Effector memory CD4-positive, alpha-beta T cell (primary cell): ENCODE measurements at places on chromosomes 1 and 21.

DNA sequence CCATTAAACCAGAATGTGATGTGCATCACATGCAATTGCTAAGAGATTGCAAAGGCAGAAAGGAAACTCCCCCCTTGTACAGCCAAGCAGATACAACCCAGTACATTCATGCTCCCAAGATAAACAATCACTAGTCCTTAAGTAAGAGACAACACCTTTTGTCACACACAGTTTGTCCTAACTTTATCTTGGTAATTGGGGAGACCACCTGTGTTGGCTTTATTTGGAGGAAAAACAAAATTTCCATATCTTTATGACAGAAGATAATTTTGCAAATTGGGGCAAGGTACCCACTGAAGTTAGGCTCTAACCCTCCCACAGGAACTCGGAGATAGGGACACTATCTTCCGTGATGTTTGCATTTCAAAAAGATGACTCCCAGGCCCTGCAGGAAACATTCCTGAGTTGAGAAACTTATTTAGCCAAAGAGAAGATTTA is 175.0 kb upstream of the TNR start:
- no peak for DNase-seq

GRCh38 chr1:20511518-20512428 is 3.8 kb upstream of the MUL1 start:
- DNase-seq: no peak

DNA sequence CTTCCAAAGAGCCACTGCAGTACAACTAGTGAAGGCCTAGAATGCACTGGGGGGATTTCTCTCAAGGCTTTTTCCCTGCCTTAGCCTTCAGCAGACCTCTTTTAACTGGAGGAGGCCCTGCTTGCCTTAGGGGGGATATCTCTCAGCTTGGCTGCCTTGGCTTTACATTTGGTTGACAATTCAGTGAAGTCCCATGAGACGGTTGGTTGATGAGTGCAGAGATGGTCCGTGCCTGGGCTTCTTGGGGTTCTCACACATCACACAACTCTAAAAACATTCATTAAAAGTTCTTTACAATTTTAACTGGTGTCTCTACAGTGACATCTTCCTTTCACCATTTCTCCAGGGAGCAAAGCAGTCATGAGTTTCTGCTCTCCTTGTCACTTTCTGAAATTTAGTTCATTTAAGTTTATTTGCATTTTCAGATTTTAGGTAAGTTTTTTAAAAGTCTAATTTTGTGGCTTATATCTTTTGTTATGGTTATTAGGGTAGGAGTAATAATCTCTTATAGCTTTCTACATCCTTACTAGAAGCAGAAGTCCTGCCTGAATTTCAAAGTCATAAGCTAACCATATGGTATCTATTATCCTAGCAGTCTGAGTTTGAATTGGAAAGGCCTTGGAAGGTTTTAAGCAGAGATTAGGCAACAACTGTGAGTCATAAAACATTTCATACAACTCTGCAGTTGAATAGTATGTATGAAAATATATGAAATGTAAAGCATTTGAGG is 487.6 kb downstream of the DPYD start:
- DNase-seq: no peak

- no peak for DNase-seq
Measured at GRCh38 chr1:243264717-243265116, 8.9 kb downstream of the SDCCAG8 start.

- DNase-seq: no peak
Measured at GRCh38 chr1:197541411-197541810, 233.9 kb downstream of the DENND1B start.

DNA sequence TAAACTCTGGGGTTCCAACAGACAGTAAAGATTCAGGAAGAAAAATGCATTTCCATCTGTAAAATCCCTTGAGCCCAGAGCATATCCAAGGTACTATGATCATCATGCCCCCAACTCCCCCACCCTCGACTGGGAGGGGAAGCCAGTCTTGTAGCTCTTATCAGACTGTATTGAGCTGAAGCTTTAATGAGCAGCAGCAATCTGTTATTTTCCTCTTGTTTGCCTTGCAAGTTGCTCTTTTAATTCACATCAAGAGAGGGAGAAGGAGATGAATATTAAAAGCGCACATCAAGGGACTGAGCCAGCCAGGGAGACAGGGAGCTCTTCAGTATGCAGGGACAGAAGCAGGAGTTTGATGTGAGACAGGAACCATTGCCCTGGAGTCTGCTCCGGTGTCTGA is 52.5 kb upstream of the KCNA3 start:
- no peak for DNase-seq

DNA sequence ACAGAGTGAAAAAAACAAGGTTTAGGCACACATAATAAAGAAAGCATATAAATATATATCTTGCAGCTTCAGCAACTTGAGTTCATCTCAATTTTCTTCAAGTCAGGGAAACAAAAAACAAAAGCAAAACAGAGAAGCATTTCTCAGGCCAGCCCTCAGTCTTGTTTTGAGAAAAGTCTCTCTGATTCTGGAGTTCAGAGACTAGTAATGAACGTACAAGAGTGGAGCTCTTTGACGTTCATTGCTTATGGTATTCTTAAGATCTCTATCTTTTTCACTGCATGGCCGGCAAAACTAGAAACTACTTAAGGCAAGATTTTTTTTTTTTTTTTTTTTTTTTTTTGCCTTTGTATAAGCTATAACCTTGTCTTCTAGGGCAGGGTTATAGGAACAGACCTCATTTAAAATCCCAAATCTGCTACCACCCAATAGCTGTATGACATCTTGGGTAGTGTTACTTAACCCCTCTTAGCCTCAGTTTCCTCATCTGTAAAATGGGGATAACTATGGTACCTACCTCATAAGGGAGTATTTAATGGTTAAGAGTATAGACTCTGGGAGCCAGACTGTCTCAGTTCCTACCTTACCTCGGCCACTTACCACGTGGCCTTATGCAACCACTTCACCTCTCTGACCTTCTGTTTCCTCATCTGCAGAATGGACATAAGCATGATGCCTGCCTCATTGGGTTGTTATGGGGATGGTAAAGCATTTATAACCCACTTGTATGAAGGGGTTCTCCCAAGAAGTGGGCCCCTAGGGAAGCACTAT is 33.6 kb downstream of the LMO4 start:
- no peak for DNase-seq

- no peak for DNase-seq
Measured at GRCh38 chr1:164619006-164619784, 60.2 kb downstream of the PBX1 start.

- DNase-seq: no peak
Measured at GRCh38 chr1:208149776-208150514, 94.2 kb downstream of the PLXNA2 start.

DNA sequence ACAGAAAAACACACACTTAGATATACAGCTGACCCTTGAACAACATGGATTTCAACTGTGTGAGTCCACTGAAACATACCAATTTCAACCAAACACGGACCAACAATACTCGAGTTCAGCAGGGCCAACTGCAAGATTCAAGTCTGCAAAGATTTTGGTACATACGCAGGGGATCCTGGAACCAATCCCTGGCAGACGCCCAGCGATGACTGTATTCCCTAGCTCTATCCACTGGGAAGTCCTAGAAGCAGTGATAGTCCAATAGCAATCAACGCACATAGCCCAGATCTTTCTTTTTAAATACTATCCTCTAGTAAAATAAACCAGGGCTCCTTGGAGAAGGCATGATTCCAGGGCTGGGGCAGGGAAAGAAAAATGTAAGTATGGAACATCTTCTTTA is 9.0 kb downstream of the DDX59 start:
- no peak for DNase-seq

GRCh38 chr1:164767752-164768402 is 208.9 kb downstream of the PBX1 start:
- DNase-seq: no peak

- DNase-seq: no peak
Measured at GRCh38 chr1:167650269-167651160, 20.5 kb downstream of the RCSD1 start.

- no peak for DNase-seq
Measured at GRCh38 chr1:241857131-241857530, 9.1 kb downstream of the EXO1 start.

- DNase-seq: no peak
Measured at GRCh38 chr1:208235356-208235981, 8.7 kb downstream of the PLXNA2 start.

GRCh38 chr1:226104671-226105121 is 42.2 kb downstream of the H3-3A start:
- no peak for DNase-seq

- DNase-seq: peak; percentile 26
Measured at GRCh38 chr1:160206036-160206389, 829 bp downstream of the PEA15 start.

GRCh38 chr1:111476761-111477309 is 3.1 kb downstream of the C1orf162 start:
- DNase-seq: peak; percentile 27

- no peak for DNase-seq
Measured at GRCh38 chr1:22289307-22289995, 146.6 kb upstream of the WNT4 start.

GRCh38 chr1:58649555-58649954 is 50.3 kb downstream of the MYSM1 start:
- DNase-seq: no peak

DNA sequence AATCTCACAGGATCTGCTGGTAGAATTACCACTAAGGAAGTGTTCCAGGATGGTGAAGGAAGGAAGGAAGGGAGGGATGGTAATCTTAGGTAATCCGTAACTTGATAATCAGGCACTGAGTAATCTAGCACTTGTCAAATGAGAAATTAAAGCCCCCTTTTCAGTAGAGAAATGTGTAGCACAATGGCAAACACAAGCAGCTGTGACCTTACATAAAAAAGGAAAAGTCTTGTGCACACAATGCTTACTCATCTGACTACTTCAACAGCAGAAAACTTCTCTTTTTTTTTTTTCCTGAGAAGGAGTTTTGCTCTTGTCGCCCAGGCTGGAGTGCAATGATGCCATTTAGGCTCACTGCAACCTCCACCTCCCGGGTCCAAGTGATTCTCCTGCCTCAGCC is 6.1 kb downstream of the NUP210L start:
- DNase-seq: no peak

DNA sequence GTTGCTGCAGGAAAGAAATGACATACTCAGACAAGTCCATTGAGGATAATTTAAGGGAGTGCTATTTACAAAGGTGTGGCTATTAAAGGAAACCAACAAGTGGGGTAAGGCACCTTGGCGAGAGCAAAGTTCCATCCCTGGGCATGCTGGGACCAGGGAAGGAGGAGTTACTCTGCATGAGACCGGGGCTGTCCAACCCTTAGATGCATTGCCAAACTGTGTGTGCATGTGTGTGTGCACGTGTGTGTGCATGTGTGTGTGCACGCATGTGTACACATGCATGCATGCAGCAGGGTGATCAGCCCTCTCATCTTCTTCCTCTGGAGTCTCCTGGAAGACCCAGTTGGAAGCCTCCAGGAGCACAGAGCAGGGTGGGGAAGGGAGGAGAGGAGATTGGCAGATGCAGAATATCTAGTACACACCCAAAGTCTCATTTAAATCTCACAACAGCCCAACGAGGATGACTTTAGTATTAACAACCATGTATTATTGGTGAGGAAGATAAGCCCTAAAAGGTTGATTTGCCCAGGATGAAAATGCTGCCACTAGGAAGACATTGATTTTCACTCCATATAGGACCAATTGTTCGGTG is 72.2 kb upstream of the CD34 start:
- no peak for DNase-seq

- DNase-seq: no peak
Measured at GRCh38 chr21:31087639-31088473, 49.6 kb upstream of the KRTAP19-8 start.

DNA sequence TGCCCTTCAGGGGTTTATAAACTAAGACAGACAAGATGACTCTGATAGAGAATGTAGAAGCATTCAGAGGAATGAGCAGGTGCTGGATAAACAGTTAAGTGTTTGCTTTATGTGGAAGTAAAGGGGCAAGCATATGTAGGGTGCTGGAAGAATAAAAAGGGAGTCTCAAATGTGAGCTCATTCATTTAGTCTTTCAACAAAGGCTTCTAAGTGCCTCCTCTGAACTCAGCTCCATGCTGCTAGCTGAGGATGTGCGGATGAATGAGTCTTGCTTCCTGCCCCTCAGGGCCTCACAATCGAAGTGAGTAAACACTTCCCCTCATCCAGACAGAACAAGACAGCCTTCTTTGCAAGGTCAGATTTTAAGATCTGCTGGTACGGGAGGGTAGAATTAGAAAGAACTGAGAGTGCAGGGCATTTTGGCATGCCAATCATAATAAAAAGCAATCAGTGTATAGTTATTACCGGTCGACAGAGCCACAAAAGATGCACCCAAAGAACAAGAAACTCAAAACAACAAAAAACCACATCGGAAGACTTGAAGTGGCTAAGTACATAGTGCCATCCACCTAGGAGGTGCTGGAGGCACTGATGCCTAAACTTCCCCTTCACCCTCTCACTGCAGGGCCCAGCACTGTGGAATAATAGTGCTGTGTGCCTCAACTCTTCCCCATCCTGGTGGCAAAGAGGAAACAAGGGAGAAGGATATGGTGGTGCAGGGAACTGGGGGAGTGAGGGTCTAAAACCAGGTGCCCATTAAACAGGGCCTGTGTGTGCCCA is 69.8 kb downstream of the TNR start:
- DNase-seq: no peak

DNA sequence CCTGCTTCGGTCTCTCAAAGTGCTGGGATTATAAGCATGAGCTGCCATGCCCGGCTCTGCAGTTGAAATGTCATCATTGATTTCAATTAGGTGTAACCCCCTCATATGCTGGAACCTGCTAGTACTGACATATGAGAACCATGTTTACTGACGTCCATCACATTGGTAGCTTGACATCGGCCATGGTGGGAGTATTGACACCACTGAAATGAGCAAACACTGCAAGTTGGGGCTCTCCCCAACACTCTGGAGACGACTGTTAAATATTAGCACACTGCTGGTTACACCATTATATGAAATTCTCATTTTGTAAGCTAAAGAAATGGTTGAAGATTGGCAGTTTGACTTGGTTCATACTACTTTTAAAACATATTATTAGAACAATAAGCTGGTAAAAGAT is 63.7 kb downstream of the CNST start:
- DNase-seq: no peak

DNA sequence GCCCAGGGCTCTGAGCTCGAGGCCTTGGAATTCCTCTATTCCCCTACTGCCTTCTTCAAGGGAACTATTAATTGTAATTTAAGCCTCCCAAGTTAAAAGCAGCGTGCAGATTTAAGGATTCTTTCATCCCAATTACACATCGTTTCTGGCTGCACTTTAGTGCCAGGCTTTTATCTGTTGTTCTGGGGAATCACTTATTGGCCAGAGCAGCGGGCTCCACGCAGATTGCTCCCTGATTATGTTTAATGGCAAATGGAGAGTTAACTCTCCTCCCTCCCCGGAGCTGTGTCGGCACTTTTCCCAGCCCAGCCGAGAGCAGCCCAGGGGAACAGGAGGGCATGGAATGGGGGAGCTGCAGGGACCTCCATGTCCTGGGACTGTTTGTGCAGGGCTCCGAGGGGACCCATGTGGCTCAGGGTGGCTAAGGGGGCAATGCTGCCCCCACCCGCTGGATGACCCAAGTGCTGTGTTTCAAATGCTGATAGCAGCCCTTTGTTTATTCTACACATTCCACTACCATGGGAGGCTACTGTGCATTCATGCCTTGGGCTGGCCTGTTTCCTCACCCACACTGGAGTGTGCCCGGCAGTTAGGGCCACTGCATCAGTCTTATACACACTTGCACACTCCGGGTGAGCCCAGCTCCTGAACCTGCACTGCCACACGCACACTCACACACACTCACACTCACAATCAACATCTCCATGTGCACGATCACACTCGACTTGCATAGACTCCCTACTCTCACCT is 93.3 kb upstream of the POU3F1 start:
- no peak for DNase-seq
